Stimulated activated CD4-positive, alpha-beta T cell treated with anti-CD3 and anti-CD28 coated beads, Interleukin-4, amount 100 ng/mL, for 1 hour (primary cell): ENCODE measurements at places on chromosomes 11 and 22.

GRCh38 chr11:108616549-108616948, 23.0 kb upstream of the EXPH5 start:
- DNase-seq = no peak

DNA sequence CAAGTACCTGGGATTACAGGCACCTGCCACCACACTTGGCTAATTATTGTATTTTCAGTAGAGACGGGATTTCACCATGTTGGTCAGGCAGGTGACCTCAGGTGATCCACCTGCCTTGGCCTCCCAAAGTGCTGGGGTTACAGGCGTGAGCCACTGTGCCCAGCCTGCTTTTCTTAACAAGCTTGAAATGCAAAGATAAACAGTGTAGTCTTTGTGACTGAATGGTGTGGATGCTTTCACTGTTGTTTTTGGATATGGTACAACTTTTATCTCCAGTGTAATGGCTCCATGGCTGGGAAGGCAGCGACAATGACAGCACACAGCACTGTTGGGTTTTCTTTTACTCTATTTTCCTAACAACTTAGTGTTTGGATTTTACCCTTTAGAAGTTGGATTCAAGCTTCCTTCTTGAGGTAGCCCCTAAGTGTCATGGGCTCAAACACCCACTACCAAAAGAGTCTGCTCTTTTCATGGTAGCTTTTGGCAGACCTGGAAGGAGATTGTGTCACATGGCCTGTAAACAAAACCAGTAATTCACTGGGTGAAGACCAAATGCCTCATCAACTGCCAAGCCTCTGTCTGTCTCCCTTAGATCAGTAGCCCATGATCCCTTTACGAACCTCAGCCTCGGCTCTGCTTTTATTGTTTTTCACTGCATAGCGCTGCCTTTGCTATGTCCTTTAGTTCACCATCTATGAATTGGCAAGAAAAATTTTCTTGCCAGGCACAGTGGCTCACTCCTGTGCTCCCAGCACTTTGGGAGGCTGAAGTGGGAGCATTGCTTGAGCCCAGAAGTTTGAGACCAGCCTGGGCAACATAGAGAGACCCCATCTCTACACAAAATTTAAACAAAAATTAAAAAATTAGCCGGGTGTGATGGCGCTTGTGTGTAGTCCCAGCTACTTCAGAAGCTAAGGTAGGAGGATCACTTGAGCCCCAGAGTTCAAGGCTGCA, 6.4 kb downstream of the VPS51 start:
- no peak for DNase-seq

DNA sequence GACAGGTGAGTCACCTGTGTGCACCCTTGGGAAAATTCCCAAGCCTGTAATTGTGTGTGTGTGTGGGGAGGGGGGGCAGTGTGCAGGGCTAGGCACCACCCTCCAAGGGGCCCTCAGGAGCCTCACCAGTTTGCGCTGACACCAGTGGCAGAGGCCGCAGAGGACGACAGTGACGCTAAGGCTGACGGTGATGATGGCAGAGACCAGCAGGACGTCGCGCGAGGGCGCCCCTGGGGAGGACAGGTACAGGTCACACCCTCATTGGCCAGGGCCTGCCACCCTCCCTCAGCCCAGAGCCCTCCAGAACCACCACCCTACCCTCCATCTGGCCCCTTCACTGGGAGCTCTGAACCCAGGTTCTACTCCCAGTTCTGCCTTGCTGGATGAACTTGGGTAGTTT, 24.9 kb downstream of the SYT7 start:
- no peak for DNase-seq

GRCh38 chr11:28353991-28354390, 245.8 kb downstream of the METTL15 start:
- no peak for DNase-seq
